ENCODE measurements at places on chromosomes 2 and 18.

GRCh38 chr2:174882416-174882815, 118.1 kb upstream of the CHRNA1 start:
- no peak for DNase-seq

DNA sequence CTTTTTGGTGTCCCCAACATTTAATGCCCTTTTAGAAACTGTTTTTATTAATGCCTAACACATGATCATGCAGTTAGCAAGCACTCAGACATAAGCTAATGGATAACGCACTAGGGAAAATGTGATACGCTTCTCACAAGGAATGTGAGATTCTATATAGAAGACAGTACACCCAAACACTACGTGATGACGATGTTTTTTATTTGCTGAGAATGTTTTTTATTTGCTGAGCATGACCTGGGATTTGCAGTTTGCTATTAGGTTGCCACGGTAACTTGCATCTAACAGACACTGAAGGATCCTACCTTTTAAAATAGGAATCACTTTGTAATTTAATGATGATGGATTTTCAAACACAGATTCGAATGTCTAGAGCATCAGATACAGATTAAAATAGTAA, 4.9 kb downstream of the SMC6 start:
- DNase-seq = no peak

- DNase-seq = no peak
Measured at GRCh38 chr2:28449488-28450395, 46.1 kb upstream of the PLB1 start.

DNA sequence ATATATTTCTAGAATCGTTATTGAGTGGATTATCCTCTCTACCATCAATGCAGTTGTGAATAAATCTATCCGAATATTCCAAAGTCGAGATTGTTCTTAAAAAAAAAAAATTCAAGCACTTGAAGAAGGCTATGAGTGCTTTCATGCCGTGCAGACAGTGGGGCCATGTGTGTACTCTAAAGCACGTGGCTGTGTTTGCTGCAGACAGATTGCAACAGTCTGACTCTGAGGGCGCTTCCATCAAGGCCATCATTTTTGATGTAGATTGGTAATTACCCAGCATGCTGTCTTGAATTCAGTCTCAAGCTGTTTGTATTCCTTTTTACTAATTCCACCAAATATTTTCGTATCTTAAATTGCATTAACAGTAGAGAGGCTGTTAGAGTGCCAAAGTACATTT, 325.9 kb upstream of the LINC00305 start:
- DNase-seq = no peak

All from HepG2 (cell line).